AML-193 (cell line): ENCODE measurements at places on chromosomes 12 and 14.

- DNase-seq = no peak
These were observed 56.5 kb upstream of the CDKL1 start for GRCh38 chr14:50452979-50453705.

- DNase-seq = no peak
These were observed 250.5 kb downstream of the ZFP36L1 start for GRCh38 chr14:68542346-68542745.

GRCh38 chr14:54465654-54466053 is 23.1 kb downstream of the GMFB start:
- DNase-seq = no peak

GRCh38 chr14:52366796-52367315 is 52.7 kb downstream of the PTGER2 start:
- DNase-seq = no peak

GRCh38 chr14:23729720-23730387 is 93.7 kb downstream of the DHRS2 start:
- DNase-seq = no peak

- DNase-seq = no peak
These were observed 54.2 kb downstream of the C12orf42 start for GRCh38 chr12:103441437-103442181.

GRCh38 chr12:5022465-5023061 is 21.1 kb upstream of the KCNA5 start:
- peak; percentile 20 for DNase-seq

- no peak for DNase-seq
These were observed 7.2 kb downstream of the SLC38A1 start for GRCh38 chr12:46261646-46262045.

DNA sequence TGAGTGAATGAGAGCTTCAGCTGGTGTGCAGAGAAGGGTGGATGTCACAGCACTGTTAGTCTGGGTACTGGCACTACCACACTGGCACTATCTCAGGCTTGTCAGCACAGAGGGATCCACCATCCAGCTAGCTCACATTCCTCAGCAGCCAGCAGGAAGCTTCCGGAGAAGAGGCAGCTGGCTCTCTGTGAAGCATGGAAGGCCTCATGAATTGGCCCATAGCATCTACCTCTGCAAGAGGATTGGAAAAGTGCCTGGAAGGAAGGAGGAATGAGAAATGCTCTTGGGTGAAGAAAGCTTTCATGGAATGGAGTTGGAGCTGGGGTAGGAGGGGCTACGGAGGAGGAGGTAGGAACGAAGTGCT is 9.9 kb downstream of the KRT83 start:
- no peak for DNase-seq

GRCh38 chr14:68777644-68778043 is 15.2 kb downstream of the ZFP36L1 start:
- no peak for DNase-seq

DNA sequence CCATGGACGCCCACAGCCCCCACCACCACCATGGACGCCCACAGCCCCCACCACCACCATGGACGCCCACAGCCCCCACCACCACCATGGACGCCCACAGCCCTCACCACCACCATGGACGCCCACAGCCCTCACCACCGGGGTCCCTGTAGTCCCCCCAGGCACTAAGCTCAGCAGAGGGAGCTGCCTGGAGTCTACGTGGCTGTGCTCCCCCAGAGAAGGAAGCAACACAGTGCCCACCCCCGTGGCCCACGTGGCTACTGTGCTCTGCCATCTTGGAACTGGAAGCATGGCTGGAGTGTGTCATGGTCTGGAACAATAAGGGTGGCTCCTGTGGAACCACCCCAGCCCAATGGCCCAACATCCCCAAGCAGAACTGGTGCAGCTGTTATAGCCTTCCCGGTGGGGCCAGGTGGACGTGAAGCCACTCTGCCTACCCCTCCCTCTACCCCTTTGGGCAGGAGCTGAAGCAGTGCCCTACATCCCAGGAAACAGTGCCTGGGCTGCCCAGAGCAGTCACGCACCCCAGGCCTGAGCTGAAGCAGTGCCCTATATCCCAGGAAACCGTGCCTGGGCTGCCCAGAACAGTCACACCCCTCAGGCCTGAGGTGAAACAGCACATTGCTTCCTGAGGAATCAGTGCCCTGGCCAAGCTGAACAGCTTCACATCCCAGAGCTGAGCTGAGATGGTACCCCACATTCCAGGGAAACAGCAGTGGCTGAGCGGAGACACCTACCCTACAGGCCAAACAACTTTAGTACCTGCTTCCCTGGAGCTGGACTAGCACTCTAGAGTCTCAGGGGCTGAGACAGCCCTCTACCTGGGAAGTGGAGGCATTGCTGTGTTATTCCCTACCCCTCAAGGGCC is 9.0 kb upstream of the SFSWAP start:
- DNase-seq = no peak

- peak; percentile 90 for DNase-seq
These were observed 6.3 kb upstream of the NFE2 start for GRCh38 chr12:54306925-54307741.

DNA sequence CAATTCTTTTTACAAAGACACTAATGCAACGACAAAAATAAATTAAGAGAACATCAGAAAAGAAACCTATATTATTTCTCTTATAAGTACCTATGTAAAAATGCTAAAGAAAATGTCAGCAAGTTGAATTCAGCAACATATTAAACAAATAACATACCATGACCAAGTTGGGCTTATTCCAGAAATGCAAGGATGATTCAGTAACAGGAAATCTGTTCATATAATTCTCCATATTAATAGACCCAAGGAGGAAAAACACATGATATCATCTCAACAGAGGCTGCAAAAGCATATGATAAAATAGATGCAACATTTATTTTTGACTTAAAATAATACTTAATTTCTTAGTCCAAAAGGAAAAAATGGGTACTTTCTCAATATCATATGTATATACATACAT is 25.1 kb upstream of the GPHB5 start:
- no peak for DNase-seq

- DNase-seq = no peak
These were observed 103.4 kb downstream of the DAD1 start for GRCh38 chr14:22485649-22486048.

DNA sequence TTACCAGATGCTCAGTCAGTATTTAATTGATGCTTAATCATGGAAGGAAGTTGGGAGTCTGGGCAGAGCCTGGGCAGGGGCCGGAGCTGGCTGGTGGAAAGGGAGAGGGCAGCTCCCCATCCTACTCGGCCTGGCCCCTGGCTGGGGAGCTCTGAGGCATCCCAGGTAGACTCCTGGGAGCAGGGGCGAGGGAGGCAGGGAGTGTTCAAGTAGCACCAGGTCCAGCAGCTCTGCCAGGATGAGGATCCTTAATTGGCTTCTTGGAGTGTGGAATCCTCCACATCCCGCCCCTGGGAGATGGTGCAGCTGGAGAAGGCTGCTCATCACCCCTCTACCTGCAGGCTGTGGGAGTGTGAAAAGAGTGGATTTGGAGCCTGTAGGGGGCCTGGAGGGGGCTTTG is 30.9 kb downstream of the SYNDIG1L start:
- no peak for DNase-seq

GRCh38 chr12:126337556-126338441 is 1272.6 kb downstream of the AACS start:
- DNase-seq = no peak

DNA sequence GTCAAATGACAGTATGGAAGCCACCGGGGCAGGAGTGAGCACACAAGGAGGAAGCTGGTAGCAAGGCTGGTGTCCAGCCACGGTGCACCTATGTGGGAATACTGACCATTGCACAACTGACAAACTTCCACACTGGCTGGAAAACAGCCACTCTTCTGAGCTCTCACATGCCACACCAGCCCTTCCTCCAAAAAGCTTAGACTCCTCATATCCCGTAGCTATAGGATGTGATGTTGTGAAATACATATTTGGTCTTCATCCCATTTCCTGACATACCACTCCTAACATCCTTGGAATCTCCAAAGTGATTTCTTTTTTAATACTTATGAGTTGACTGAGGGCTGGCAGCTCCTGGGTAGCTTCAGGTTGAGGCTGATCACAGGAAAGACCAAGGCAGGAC is 103.6 kb downstream of the NTF3 start:
- DNase-seq = no peak

- no peak for DNase-seq
These were observed 2.0 kb downstream of the MMP19 start for GRCh38 chr12:55840581-55841351.

DNA sequence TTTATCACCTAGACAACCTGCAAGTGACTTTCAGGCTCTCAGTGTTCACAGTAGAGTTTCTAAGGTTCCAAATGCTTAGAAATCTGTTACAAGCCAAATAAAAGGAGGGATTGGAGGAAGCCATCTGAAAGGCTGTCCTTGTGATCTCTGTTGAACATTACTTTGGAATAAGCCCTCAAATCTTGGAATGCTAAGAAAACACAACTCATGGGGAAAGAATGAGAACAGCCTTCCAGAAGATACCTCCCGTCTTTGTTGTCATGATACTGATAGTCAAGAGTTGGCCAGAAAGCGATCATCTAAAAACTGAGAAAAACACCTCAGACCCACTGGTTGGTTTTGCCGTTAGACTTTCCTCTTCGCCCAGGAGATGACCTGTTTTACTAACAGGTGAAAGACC is 44.4 kb upstream of the KCNK13 start:
- no peak for DNase-seq

- DNase-seq = no peak
These were observed 213.7 kb upstream of the NPAS3 start for GRCh38 chr14:32724867-32725471.

GRCh38 chr14:99822800-99823455 is 29.7 kb downstream of the EML1 start:
- DNase-seq = no peak

- no peak for DNase-seq
These were observed 17.9 kb downstream of the SPTLC2 start for GRCh38 chr14:77598366-77599070.

- no peak for DNase-seq
These were observed 86.5 kb downstream of the ATP2B1 start for GRCh38 chr12:89622115-89622514.

DNA sequence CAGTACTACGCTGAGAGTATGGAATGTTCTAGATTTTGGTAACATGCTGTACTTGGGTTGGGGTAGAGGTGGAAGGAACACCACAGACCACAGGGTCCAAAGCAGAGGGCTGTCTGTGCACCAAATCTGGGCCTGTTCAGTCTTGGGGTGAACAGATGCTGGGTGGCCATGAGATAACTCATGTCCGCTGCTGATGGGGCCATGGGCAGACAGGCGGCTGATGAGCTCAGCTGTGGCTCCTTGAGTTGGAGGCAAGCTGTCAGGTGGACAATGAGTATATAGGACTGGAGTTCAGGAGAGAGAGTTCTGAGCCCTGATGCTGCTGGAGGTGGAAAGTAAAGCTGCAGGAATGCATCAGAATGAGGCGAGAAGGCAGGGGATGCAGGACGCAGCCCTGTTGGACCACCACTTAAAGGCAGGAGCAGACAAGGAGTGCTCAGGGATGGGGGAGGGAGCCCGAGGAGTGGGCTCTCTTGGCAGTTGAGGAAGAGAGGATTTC is 6.2 kb downstream of the SMIM41 start:
- DNase-seq = no peak

- DNase-seq = no peak
These were observed 5.3 kb downstream of the COX16 start for GRCh38 chr14:70354204-70354603.

- DNase-seq = no peak
These were observed 155.0 kb upstream of the C14orf180 start for GRCh38 chr14:104424406-104425072.

GRCh38 chr12:53928054-53928835 is 10.4 kb upstream of the HOXC13 start:
- no peak for DNase-seq

GRCh38 chr12:96347130-96347699 is 53.0 kb downstream of the CDK17 start:
- DNase-seq = no peak

GRCh38 chr12:8501720-8502119 is 11.6 kb upstream of the CLEC4D start:
- DNase-seq = peak; percentile 51

DNA sequence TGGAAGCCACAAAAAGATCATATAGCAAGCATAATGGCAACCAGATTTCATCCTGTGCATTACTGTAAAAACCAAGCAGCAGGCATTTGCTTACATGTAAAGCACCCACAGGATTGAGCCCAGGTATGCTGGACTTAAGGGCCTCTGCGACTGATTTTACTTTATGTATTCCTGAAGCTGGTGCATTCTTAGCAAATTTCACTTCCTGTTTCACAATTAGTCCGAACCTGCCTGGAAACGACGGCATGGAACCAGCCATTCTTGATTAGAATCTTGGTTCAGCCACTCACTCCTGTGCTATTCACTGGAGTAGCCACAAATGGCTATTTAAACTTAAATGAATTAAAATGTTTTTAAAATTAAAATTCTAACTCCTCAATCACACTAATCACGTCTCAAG is 239.2 kb downstream of the NUAK1 start:
- DNase-seq = no peak

GRCh38 chr12:131784909-131785762 is 43.1 kb upstream of the MMP17 start:
- DNase-seq = no peak
